ENCODE measurements at places on chromosomes 11 and 22.

DNA sequence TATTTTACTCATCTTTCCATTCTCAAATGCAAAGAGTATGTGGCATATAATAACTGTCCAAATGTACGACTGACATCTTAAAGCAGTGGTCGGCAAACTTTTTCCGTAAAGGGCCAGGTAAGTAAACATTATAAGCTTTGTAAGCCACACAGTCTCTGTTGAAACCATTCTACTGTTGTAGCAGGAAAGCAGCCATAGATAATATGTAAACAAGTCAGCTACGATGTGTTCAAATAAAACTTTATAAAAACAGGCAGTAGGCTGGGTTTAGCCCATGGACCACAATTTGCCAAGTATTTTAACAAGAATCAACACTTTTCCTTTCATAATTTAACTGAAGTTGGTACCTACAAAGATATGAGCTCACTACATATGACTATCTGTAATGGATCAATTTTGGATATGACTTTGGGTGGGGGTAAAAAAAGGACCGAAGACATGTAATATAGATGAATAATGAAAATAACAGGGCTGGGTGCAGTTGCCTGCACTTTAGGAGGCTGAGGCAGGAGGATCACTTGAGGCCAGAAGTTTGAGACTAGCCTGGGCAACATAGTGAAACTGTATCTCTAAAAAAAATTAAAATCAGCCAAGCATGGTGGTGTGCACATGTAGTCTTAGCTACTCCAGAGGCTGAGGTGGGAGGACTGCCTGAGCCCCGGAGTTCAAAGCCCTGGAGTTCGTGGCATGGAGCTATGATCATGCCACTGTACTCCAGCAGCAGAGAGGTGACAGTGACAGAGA, 5.7 kb downstream of the RDX start:
- DNase-seq: no peak

DNA sequence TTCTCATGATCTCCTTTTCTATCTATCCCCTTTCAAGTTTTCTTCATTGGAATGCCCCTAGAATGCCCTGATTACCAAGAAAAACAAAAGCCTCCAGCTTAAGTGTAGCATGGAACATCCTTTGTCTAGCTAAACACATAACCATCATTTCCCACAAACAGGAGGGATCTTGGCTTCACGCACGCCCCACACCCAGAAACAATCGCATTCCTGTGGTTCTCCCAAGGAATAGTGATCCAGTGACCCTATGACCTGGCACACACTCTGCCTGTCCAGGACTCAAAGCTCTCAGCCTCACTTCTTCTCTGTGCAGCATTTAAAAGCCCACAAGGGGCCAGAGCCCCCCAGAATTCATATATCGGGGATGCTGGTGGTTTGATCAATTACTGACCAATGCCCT, 9.3 kb upstream of the POU2AF1 start:
- DNase-seq: no peak

GRCh38 chr11:11856638-11857037, 14.9 kb downstream of the USP47 start:
- no peak for DNase-seq

GRCh38 chr22:48507171-48507570, 1320.5 kb downstream of the BRD1 start:
- DNase-seq: no peak

DNA sequence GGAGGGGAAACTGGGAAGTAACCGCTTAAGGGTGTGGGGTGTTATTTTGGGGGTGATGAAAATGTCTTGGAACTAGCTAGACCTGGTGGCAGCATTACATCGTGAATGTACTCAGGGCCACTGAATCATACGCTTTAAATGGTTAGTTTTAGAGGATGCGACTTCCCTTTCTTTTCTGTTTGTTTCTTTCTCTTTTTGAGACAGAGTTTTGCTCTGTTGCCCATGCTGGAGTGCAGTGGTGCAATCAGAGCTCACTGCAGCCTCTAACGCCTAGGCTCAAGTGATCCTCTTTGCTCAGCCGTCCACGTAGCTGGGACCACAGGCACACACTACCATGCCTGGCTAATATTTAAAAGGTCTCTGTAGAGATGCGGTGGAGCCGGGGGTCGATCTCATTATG, 5.6 kb upstream of the MIAT start:
- DNase-seq: no peak

DNA sequence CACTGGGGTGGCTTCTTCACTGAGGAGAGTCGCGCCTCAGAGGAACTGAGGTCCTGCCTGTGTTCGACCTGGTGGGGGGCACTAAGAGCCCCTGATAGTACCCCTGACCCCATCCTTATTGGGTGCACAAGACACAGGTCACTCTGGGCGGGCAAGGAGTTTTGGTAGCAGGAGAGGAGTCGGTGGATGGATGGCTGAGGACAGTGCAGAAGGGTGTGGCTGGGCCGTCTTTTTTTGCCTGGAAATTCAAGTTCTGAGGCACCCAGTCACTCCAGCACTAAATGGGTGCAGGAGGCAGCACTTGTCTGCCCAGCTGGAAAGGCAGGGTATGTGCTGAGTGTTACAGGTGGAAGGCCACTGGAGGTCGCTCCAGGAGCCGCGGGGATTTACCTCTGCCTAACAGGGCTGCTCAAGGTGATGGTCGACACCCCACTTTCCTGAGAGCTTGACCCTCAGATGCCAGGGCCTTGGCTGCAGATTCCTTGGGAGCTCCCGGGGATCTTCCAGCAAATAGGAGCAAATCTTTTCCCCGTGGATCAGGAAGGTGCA, 960 bp downstream of the TSSC4 start:
- no peak for DNase-seq
